Activated CD4-positive, CD25-positive, alpha-beta regulatory T cell treated with anti-CD3 and anti-CD28 coated beads, Interleukin-2, amount 50 U/mL, for 24 hours (primary cell): ENCODE measurements at places on chromosomes 5 and 9.

DNA sequence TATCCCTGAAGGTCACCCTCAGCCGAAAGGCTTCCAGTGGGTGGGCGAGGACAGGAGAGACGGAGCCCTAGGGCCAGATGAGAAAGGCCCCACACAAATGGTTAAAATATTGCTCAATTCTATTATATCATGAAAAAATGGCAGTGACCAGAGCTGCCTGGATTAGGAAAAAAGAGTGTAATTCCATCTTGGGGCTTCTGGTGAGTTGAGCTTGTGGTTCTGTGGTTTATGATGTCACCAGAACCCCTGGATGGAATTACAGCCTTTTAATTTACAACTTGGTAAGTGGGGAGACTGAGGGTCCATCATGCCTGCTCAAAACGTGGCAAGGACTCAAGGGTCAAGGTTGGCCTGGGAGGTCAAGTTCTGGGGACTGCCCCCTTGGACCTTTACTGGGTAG lies 55.5 kb upstream of the STC2 start:
- ATAC-seq, result no peak

- no peak for ATAC-seq
Observed at GRCh38 chr9:131617611-131618010, 72.3 kb downstream of the PRRT1B start.

- no peak for ATAC-seq
Observed at GRCh38 chr5:126003309-126003708, 419.9 kb upstream of the GRAMD2B start.

GRCh38 chr5:179140293-179140692 lies 80.1 kb downstream of the ZNF354C start:
- ATAC-seq, result no peak
